ENCODE measurements at places on chromosomes 5 and 9.

- no peak for DNase-seq
These were observed 123.4 kb downstream of the OLFM1 start for GRCh38 chr9:135210676-135211523.

DNA sequence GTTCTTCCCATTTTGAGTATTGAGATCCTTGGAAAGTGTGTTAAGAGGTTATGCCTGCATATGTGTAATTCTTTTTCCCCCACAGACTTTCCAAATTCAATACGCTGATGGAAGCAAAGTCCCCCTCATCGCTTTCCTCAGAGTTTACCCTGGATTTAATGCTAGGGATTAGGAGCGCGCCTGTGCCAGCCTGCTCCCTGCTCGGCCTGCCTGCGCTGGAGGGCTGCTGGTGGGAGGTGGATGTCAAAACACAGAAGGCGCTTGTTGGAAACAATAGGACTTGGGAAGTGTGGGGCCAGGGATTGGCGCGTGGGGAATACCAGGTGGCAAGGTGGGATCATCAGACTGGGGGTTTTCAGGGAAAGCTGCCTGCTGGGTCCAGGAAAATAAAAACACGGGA is 39.8 kb upstream of the PTCH1 start:
- DNase-seq: no peak

DNA sequence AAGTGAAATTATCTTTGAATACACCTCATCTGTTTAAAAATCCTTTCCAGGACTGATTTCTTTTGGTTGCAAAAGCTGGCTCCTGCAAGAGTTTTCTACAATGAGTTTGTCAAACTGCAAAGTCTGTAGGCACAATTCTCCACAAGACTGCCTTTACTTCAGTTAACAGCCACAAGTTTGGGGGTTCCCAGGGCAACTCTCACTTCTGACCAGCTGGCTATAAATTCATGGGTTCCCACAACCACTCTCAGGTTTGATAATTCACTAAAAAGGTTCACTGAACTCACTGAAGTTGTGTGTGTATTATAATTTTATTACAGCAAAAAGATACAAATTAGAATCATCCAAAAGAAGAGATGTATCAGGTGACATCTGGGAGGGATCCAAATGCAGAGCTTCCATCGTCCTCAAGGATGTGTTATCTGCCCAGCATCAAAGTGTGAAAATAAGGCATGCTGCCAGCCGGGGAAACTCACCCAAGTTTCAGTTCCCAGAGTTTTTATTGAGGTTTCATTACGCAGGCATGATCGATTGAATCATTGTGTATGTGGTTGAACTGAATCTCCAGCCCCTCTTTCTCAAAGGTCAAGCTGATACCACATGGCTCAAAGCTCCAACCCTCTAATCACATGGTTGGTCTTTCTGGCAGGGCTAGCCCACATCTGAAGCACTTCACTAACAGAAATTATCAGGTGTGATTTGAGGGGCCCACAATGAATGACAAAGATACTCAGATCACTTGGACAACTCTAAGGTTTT is 19.0 kb upstream of the PSIP1 start:
- no peak for DNase-seq

DNA sequence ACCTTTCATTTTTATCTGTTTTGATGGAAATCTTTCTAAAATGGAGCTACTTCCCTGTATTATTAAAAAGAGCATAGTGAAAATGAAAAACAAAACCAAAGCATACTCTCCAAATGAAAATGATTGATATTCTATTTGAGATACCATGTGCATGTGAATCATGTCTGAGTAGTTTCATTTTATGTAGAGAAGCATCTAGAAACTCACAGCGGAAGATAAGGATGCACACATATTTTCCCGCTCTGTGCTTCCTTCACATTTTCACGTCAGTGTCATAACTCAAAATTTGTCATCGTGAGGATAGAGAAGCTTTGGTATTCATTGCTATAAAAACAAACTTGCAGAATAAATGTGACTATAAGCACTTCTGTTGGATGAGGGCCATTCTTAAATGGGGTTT is 34.0 kb upstream of the CLINT1 start:
- DNase-seq: no peak

DNA sequence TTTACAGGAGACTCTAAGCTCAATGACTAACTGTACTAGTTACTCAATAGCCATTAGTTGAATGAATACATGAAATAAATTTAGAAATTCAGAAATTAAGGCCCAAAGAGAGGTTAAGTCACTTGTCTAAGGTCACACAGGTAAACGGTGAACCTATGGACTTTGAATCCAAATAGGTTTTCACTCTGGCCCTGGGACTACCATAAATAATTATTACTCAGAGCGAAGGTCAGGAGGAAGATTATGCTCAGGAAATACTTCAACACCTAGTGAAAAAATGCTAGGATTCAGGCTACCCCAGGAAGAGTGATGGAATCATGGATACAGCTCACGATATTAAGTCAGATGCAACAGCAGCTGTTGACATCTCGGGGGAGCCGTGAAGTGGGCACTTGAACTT is 417.4 kb downstream of the GABRG2 start:
- no peak for DNase-seq

DNA sequence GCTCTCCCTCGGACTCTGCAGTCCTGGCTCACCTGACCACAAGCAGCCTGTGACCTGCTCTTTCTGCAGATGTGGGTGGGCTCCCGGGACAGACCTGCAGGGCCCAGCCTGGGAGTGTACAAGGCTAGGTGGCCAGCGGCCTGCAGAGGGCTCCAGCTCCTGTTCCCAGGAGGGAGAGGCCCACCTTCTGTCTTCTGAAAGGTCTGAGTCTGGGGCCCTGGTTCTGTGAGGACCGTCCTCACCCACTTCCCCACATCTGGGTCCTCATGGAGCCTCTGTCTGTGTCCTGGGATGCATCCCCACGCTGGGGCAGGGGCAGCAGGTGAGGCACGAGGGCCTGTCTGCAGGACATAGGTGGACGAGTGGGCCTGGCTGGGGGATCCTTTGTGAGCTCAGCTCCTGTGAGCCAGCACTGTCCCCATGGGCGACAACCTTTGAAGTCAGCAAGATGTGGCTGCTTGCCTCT is 43.7 kb downstream of the PHF2 start:
- no peak for DNase-seq

DNA sequence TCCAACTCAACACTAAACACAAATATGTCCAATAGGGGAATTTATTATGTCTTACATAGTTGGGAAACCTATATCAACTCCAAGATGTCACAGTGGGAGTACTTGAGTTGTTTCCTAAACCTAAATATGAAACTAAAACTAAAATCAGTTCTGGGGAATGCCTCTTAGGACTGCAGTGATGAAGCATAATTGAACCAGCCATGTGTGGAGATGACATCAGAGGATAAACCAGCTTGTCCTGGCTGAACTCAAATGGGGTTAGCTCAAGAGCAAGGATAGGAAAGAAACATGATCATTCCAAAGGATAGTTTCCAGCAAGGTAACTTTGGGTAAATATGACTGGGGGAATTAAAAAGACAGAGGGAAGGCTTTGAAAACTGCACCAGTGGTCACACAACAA is 88.9 kb upstream of the PLPPR1 start:
- DNase-seq: no peak

DNA sequence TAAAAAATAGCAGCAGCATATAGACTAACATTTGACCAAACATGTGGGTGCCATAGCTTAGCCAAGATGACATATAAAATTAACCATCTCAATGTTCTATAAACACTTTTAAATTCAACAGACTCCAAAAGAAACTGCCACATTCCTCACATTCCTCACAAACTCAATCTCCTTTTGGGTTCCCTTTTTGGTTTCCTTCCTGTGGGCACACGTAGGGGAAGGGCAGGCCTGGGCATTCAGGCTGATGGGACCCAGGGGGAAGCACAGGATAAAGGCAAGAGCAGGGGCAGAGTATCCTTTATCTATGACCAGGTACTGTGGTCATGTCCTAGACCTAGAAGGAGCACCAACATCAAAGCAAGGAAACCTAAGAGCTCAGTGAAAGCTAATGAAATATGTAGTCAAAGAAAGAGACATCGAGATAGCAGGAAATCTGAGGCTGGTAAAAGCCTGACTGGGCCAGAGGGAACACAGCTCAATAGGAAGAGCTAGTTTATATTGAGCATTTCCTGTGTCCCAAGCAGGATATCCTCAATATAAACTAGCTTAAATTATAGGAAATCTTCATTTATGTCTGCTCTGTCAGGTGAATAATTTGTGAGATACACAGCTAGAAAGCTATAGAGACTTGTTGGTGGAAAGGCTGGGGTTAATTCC is 13.6 kb upstream of the ERAP1 start:
- DNase-seq: no peak

All from stimulated activated CD4-positive, alpha-beta T cell treated with anti-CD3 and anti-CD28 coated beads, Interleukin-2, amount 100 ng/mL, for 24 hours (primary cell).